Stimulated activated CD8-positive, alpha-beta memory T cell treated with anti-CD3 and anti-CD28 coated beads, Interleukin-7, amount 100 ng/mL, for 24 hours (primary cell): ENCODE measurements at places on chromosomes 2 and 18.

GRCh38 chr2:142323206-142323605 is 192.4 kb upstream of the LRP1B start:
- DNase-seq: no peak

DNA sequence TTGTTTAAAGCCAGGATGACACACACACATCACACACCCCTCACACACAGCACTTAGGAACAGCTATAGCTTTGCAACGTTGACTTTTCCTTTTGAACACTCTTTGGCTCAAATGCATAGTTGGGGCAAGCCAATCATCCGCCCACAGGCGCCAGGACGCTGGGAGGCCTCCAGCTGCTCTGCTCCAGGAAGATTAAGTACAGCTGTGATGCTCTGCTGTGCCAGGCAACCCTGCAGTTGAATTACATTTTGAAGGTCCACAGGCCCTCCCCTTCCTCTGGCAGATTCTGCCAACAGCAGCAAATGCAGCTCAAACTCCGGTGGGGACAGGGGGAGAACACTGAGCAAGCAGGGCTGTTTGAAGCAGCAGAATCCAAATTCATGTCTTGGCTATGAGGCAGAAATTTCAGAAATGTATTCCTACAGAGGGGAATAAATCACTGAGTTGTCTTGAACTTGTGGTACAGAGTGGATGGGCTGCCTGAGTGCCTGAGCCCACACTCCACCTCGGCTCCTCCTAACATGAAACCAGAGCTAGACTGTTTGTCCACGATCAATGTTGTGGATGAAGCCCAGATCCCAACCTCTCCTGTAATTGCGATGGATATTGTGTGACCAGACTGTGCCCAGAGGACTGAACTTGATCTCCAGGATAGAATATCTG is 86.5 kb upstream of the PPP1CB start:
- no peak for DNase-seq

GRCh38 chr2:102042196-102043081 is 50.7 kb downstream of the IL1R2 start:
- no peak for DNase-seq

GRCh38 chr2:119264781-119265692 is 41.4 kb downstream of the STEAP3 start:
- no peak for DNase-seq

DNA sequence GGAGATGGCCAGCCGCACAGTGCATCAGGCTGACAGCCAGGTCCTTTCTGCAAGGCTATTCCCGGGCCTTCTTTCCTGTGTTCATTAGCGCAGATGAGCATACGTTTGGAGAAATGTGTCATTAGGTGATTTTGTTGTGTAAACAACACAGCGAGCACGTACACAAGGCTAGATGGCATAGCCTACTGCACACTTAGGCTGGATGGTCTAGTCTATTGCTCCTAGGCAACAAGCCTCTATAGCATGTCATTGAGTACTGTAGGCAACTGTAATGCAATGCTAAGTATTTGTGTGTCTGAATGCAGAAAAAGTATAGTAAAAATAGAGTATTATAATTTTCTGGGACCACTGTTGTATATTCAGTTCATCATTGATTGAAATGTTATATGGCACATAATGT is 50.9 kb upstream of the PHLPP1 start:
- no peak for DNase-seq

DNA sequence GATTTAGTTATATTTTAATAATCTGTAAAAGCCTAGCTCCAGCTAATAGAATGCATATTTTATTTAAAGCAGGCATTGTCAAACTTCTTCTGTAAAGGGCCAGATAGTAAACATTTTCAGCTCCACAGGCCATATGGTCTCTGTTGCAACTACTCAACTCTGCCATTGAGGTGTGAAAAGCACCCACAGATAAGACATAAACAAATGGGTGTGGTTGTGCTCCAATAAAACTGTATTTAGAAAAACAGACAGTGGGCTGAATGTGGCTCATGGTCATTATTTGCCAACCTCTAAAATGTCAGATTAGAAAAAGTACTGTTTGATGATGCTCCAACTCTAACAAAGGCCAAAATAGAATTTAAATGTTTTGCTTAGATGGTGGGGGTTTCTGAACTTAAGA is 519.9 kb downstream of the RNF144A start:
- DNase-seq: no peak

GRCh38 chr2:226073496-226074160 is 674.1 kb downstream of the NYAP2 start:
- DNase-seq: no peak
